ENCODE measurements at places on chromosomes 7 and 10.
A peak's percentile ranks its signal among the peaks of the same experiment; 100 is the strongest.

- no peak for DNase-seq
Observed at GRCh38 chr7:81053623-81054022, 134.8 kb upstream of the SEMA3C start.

DNA sequence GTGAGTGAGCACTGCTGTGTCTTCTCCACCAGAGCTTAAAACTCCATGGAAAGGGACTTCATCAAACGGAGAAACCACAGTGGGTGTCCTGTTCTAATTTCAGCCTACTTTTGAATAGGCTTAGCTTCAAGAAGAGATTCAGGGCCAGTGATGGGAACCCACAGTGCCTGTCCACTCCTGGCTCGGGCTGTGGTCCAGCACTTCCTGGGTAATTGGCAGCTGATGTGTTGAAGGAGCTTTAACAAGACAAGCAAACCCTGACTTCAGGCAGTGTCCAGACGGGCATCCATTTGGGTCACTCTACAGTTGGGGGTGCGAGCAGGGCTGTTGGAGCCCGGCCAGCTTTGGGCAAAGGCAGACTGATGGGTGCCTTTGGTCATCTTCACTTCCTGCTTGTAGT lies 14.5 kb downstream of the VWC2 start:
- DNase-seq, result no peak

GRCh38 chr10:83945982-83946718 lies 193.2 kb upstream of the GHITM start:
- no peak for DNase-seq

- no peak for DNase-seq
Observed at GRCh38 chr7:78159545-78159944, 361.0 kb downstream of the PHTF2 start.

- DNase-seq, result no peak
Observed at GRCh38 chr10:102783568-102783967, 39.8 kb downstream of the WBP1L start.

GRCh38 chr7:2675256-2675764 lies 12.7 kb upstream of the AMZ1 start:
- DNase-seq, result no peak

DNA sequence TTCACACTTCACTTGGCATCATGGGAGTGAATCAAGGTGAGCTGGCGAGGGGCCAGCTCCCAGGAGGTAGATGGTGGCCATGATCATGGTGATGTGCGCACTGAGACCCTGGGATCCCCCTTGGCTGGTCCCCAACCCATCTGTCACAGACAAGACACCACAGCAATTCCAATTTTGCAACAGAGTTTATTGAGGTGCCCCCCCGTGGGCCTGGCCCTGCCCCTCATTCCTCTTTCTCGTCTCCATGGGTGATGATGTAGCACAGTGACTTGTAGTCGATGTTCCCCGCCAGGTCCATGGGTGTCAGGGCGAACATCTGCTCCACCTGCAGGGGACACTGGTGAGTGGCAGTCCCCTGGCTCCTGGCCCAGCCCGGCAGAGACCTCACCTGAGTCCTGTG lies 2.4 kb downstream of the MYL7 start:
- DNase-seq, result no peak

DNA sequence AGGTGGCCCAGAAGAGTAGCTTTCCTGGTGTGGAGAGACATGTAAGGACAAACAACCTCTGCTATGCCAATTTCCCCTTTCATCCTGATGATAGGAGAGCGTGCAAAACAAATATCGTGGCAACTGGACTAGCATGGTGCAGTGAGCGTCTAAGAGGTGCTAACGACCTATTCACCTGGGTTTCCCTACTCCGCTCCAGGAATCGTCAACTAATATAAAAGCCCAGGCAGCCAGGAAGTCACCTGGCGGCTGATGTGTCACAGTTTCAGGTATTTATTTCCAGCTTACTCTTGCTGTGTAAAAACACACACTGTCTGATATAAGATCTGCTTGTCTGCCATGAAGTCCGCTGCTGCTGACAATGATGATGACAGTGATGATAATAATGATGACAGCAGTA lies 56.5 kb upstream of the EFCAB10 start:
- DNase-seq, result no peak

GRCh38 chr10:110460111-110460809 lies 37.4 kb upstream of the DUSP5 start:
- no peak for DNase-seq

- DNase-seq, result peak; percentile 63
Observed at GRCh38 chr10:132788180-132788830, 2.4 kb upstream of the NKX6-2 start.

- no peak for DNase-seq
Observed at GRCh38 chr7:135262623-135263320, 29.1 kb downstream of the STRA8 start.

GRCh38 chr7:128904381-128905197 lies 5.9 kb downstream of the KCP start:
- no peak for DNase-seq

DNA sequence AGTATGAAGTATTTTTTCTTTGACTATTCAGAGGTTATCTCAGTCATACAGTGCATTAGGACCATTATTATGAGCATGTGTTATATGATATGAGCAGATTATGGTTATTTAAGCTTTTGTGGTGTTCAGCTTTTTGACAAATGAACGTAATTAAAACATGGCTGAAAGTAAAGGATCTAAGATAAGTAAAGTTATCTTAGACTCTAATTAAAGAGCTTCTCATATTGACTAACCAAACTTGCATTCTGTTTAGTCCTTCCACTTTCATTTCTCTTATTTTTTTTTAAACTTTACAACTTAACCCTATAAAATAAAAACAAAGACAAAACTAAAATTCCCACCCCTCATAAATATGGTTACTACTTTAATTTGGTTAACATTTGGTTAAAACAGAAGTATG lies 6.9 kb upstream of the GPR85 start:
- DNase-seq, result no peak

Data from WTC11 (cell line).